ENCODE measurements at places on chromosomes 16 and 17.

- no peak for DNase-seq
Observed at GRCh38 chr17:12431188-12431587, 234.5 kb upstream of the MYOCD start.

- DNase-seq = no peak
Observed at GRCh38 chr16:10080051-10080772, 102.0 kb downstream of the GRIN2A start.

DNA sequence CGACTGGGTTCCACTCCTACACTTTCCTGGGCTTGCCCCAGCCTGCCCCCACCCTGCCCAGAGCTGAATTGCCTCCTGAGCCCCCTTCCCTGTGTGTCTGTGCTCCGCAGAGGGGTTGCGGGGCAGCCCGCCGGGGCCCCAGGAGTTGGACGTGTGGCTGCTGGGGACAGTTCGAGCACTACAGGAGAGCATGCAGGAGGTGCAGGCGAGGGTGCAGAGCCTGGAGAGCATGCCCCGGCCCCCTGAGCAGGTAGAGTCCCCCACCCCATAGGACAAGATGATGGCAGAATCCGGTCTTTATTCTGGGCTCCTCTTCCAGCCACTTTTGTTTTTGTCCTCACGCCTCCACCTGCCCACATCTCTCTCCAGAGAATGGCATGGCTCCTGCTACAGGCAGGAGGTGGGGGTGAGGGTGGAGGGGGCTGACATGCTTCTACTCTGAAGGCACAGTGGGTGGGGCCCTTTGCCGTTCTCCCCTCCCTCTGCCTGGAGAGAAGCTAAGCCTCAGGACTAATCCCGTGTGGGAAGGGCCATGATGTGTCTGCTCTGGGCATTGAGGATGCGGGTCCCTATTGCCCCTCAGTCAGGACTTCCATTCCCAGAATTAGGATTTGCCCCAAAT lies 3.5 kb downstream of the ACBD4 start:
- peak; percentile 74 for DNase-seq

- DNase-seq = peak; percentile 43
Observed at GRCh38 chr17:35588196-35588920, 1.2 kb downstream of the AP2B1 start.

DNA sequence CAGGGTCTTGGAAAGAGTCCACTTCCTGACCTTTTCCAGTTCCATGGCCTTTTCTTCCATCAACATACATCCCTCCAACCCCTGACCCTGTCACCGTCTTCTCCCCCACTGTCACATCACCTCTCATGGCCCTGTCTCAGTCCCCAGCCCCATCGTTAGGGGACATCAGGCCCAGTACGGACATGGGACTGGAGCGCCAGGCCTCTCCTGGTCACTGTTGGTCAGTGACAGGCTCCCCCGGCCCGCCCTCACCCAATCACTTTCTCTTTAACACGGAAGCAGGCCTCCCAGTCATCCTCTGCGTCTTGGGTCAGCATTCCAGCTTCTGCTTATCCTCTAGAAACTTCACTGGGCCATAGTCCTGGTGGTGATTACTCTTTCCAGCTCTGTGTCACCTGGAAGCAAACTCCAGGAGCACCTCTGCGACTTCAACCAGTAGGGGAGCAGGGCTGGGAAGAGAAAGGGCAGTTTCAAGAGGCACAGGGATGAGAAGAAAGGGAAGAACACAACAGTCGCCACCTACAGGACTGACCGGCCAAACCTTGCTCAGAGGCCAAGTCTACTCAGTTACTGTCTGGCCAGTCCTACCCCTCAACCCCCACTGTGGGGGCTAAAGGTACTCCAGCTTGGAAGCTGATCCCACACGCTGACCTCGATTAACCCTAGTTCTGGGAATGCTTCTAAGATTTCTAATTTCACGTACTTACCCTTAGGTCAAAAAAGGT lies 15.9 kb upstream of the ICAM2 start:
- no peak for DNase-seq

DNA sequence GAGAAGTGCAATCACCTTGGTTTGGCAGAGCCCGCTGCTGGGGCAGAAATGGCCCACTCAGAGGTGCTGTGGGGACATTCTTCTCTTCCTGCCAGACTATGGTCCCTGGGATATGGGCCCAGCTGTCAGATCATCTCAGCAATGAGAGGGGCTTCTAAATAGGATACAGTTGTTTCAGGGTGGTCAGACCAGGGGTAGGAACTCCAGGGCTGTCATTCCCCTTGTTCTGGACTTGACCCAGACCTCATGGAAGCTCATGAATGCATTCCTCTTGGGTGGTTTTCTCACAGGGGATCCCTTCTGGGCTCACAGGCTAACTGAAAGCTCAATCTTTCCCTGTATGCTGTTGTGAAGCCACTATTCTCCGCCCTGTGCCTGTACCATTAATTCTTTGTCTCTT lies 347.2 kb downstream of the SLC39A11 start:
- no peak for DNase-seq

- no peak for DNase-seq
Observed at GRCh38 chr16:14180481-14180944, 109.4 kb downstream of the MRTFB start.

- no peak for DNase-seq
Observed at GRCh38 chr16:84756830-84757229, 57.0 kb downstream of the USP10 start.

DNA sequence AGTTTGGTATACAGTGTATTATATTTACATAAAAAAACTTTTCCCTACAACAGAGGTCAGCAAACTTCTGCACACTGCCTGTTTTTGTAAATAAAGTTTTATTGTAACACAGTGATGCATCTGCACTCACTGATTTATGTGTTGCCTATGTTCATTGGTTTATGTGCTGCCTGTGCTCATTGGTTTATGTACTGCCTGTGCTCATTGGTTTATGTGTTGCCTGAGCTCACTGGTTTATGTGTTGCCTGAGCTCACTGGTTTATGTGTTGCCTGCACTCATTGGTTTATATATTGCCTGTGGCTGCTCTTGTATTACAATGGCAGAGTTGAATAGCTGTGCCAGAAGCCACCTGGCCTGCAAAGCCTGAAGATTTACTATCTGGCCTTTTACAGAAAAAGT lies 81.6 kb downstream of the MYH11 start:
- peak; percentile 68 for DNase-seq

GRCh38 chr16:70434484-70435260 lies 4.2 kb downstream of the ST3GAL2 start:
- DNase-seq = no peak

- DNase-seq = no peak
Observed at GRCh38 chr17:320809-321385, 31.7 kb downstream of the RPH3AL start.

DNA sequence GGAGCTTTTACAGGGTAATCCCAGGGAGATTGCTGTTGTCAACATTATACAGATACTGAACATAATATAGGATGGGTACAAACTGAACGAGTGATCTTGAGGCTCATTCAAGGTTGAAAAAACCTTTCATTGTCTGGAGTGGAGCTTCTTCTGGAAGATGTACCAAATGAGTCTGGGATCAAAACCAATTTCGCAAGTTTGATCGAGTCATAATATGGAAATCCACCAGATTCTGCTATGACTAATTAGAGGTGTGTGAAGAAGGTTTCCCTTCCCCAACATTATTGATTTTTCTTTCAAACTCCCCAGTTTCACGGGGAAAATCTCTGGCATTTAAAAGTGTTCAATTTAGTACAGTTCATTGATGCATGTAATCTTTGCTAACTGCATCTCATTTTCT lies 324.1 kb downstream of the ZFHX3 start:
- no peak for DNase-seq

GRCh38 chr17:4497101-4497824 lies 1.4 kb upstream of the SPNS2 start:
- peak; percentile 19 for DNase-seq

DNA sequence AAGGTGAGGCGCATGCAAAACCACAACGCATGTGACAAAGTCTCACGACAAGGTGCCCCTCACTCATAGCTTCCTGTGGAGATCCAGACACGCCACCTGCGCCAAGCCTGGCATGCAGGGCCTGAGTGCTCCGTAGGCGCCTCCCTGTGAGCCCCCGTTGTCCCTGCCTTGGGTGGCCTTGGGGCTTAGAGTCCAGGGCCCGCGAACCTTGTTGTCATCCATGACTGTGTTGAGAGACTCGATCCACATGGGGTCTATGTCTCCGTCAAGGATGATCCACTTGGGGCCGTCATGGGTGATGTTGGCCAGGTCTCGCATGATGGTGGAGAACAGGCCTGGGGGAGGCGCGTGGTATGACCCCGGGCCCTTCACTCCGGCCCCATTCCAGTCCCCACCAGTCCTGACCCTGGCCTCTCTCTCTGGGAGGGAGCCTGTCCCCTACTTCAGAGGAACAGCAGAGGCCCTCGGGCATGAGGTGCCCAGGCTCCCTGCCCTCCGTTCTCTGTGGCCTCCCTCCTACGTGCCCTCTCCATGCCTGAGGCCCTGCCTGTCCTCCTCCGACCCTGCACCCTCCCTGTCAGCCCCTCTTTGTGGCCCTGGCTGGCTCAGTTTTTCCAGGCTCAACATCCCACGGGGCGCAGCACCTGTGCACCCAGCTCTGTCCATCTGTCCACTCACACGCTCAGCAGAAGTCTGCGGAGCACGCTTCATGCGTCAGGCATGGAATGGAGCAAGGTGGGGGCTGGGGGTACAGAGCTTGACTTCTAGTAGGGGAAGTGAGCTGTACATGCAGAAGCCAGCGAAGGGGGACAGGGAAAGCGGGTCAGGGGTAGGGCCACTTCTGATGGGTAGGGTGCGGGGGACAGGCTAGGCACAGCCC lies 85.7 kb downstream of the DNAH17 start:
- no peak for DNase-seq

GRCh38 chr16:6496996-6497395 lies 835.6 kb upstream of the RBFOX1 start:
- no peak for DNase-seq

GRCh38 chr17:15154618-15155017 lies 110.5 kb downstream of the PMP22 start:
- no peak for DNase-seq

GRCh38 chr16:24736758-24737157 lies 7.3 kb downstream of the TNRC6A start:
- peak; percentile 73 for DNase-seq

GRCh38 chr17:1727258-1727789 lies 2.8 kb downstream of the WDR81 start:
- no peak for DNase-seq
